Brain (organoid and tissue), 16 donors: ENCODE measurements at places on chromosomes 16 and 17.
A peak's percentile ranks its signal among the peaks of the same experiment; 100 is the strongest.

GRCh38 chr17:77451894-77452852 lies 311.4 kb downstream of the SEC14L1 start:
- DNase-seq, result peak; percentile 92

DNA sequence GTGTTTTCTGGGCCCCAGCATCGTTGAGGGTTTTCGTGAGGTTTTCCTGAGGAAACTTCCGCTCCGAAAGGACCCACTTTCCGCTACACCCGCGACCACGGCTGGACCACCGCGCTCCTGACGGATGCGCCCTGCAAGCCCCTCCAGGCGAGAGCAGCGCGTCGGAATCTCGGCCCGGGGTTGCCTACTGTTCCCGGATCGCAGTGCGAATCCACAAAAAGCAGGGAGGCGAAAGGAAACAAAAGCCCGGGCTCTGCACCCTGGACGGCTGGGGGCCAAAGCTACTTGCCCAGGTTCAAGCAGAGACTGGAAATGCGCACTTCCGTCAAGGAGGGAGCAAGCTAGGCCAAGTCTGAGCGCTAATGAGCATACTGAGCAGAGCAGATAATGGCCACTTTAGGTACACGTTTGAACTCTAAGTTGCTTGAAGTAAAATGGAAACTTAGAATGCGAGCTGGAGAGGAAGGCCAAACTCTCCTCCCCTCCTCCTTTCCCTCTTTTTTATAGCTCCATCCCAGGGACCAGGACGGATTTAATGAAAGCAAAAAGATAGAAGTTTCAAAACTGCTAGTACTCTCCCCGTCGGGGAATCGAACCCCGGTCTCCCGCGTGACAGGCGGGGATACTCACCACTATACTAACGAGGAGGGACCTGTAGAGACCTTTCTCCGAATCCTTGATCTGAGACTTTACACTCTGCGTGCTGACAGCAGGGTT lies 11.4 kb upstream of the AURKB start:
- peak; percentile 97 for DNase-seq

- DNase-seq, result no peak
Observed at GRCh38 chr17:3740611-3741073, 16.9 kb downstream of the HASPIN start.

DNA sequence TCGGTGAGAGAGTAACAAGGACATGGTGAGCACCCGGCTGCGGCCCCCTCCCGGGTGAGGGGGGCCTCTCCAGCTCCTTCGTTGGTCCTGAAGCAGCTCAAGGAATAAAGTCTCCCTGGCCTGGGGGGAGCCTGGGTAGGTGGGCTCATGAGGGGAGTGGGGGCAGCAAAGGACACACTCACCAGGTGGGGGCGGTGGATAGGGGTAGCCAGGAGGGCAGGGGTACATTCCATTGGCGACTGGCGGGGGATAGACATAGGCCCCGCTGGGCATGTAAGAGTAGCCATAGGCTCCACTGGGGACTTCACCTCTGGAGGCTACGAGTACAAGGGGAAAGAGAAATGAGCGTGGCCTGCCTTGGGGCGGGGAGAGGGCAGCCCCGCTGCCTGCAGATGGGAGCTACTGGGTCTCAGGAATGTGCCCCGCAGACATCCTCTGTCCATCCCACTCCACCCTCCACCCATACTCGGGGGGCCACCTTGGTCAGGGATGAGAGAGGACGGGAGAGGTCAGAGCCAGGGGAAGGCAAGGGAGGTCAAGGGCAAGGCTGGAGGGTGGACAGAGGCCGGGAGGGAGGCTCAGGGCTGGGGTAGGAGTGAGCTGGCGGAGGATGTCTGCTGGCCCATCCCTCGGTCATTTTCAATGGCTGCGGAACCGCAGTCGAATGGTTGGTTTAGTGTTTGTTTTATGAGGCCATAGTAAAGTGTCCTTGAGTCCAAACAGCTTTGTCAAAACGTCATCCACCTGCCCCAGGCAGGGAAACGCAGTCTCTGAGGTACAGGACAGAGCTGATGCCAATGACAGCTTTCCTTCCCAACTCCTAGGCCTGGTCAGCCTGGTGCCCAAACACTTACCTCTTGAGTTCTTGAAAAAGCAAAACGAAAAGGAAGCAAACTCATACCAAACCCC lies 3.7 kb upstream of the UNC13D start:
- no peak for DNase-seq

- no peak for DNase-seq
Observed at GRCh38 chr17:81434072-81434471, 38.8 kb downstream of the BAHCC1 start.

GRCh38 chr16:66660422-66661209 lies 35.9 kb downstream of the CMTM4 start:
- DNase-seq, result peak; percentile 63

GRCh38 chr16:50267651-50268050 lies 1.3 kb downstream of the ADCY7 start:
- no peak for DNase-seq

DNA sequence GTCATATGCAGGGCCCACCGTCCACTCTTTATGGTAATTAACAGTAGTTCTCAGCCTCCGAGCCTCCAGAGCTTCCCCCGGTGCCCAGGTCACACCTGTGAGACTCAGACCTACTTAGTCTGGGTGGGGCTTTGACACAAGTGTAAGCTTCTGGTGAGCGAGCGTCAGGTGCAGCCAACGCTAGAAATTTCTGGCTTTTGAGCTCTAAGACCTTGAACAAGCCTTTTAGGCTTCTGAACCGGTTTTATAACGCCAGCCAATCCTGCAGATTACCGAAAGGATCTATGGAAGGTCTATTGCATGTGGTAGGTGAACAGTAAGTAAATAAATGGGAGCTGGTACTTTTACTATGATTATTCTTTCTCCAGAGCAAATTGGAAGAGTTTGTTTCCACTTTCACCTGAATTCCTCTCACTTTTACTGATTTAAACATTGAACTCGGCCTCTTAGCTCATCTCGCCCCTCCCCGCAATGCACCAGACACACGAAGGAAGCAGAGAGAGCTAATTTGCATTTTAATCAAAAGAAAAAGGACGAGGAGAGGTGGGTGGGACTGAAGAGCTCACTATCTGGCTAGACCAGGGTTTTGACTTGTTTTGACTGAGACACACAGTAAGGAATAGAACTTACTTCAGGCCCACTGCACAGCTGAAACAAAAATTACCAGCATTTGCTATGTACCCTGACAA lies 47.1 kb downstream of the ABAT start:
- peak; percentile 78 for DNase-seq

- DNase-seq, result no peak
Observed at GRCh38 chr16:4767872-4768548, 1.0 kb upstream of the ZNF500 start.
